ENCODE measurements at places on chromosomes 13 and 19.

- no peak for DNase-seq
Observed at GRCh38 chr19:38386971-38387549, 774 bp downstream of the GGN start.

DNA sequence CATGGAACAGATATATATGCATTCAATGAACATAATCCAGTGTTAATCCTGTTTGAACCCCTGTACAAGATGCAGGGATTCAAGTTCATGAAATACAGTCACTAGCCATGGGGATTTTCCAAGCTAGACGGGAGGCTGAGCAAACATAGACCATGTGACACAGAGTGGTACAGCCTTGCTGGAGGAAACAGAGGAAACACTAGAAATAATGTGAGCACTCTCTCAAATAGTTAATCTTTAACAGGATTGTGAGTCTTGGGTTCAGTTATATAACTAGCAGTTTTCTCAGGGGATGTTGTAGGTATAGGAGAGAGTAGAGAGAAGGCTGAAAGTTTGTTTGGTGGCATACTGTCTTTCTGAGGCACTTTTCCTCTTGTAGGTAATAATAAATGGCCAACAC lies 13.9 kb upstream of the LGALS16 start:
- no peak for DNase-seq

DNA sequence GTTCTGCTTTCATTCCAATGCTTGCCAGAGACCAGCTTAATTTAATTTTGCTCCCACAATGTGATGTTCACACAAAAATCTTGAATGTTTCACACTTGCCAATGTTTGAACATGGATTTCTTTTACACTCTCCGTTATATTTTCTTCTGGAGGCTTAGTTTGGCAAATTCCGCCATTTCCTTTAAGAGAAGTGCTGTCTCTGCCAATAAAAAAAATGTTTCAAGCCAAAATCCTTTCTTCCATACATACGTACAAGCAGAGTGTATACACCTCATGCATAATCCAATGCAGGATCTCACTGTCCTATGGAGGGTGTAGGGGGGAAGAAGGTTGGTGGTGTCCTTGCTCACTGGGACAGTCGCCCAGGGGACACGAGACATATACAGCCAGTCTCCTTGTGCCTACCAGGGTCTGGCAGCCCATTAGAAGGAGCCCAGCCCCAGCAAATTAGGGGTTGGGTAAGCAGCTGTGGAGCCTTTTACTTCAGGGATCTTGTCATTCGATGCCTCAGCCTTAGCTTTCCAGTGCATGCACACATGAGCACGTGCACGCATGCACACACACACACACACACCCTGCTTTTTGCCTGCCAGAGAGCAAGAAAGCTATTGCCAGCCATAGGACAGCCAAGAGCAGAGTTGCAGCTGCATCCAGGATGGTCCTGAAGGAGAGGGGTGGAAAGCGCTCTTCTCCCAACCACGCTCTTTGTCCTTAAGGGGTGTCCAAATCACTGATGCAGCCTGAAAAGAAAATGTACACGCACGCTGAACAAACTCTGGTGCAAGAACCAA lies 208.3 kb downstream of the FOXO1 start:
- no peak for DNase-seq

DNA sequence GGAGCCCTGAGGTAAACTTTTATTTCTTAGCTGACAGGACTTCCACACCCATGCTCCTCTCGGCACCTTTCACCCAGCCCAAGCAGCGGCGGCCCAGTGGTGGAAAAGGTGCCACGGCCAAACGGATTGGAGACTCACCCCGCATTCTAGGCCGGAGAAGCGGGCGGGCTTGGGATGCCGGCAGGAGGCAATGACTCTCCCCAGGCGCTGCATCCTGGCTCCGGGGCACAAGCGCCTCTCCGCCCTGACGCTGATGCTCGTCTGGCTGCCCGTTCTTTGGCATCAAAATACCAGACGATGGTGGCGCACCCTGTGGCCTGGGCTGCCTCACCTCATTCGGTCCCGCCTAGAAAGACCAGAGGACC lies 6.7 kb upstream of the ZNF606 start:
- no peak for DNase-seq

GRCh38 chr13:46468570-46469463 lies 81.8 kb upstream of the RUBCNL start:
- no peak for DNase-seq

GRCh38 chr13:26558987-26559386 lies 1.5 kb downstream of the WASF3 start:
- no peak for DNase-seq

GRCh38 chr13:33328701-33329100 lies 43.1 kb upstream of the STARD13 start:
- DNase-seq = no peak

GRCh38 chr13:23460309-23460708 lies 26.8 kb upstream of the SACS start:
- DNase-seq = no peak

DNA sequence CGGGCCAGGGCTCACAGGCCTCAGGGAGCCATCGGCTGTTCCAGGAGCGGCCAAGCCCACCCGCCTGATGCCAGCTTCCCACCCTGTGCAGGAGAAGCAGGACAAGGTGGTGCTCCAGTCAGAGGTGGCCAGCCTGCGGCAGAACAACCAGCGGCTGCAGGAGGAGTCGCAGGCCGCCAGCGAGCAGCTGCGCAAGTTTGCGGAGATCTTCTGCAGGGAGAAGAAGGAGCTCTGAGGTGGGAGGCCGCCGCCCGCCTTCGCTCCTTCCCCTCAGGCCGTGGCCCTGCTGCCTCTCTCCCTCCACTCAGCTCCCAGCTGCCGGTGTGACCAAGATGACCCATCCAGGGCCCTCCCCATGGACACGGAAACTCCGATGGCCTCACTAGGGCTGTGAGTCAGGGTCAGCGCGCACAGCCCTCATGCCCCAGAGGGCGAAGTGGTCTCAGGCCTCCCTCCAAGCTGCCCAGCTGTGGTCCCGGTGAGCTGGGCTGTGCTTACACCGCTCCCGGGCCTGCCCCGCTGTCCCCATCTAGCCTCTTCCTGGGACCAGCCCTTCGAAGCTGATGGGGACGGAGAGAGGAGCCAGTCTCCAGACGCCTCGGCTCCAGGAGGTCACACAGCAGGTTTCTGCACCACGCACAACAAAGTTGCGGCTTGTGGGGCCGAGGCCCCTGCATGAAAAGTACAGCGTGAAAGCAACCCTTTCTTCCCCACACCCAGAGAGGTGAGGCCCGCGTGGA lies 17.8 kb downstream of the DPF1 start:
- DNase-seq = no peak

DNA sequence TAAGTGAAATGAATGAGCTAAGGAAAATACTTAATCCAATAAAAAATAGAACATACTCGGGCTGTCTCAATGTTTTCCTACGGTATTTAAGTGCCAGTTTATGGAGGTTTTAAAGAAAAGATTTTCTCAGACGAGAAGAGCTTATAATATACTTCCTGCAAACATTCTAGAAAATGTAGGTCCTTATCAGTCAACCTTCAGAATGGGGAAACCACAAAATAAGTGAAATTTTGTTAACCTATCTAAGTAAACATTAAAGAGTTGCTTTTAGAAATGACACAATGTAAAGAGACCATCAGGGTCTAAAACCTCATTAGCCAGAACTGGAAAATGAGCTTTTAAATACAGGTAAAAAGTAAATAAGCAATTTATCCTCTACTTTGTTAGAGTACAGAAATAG lies 12.1 kb downstream of the MIR17HG start:
- DNase-seq = no peak

DNA sequence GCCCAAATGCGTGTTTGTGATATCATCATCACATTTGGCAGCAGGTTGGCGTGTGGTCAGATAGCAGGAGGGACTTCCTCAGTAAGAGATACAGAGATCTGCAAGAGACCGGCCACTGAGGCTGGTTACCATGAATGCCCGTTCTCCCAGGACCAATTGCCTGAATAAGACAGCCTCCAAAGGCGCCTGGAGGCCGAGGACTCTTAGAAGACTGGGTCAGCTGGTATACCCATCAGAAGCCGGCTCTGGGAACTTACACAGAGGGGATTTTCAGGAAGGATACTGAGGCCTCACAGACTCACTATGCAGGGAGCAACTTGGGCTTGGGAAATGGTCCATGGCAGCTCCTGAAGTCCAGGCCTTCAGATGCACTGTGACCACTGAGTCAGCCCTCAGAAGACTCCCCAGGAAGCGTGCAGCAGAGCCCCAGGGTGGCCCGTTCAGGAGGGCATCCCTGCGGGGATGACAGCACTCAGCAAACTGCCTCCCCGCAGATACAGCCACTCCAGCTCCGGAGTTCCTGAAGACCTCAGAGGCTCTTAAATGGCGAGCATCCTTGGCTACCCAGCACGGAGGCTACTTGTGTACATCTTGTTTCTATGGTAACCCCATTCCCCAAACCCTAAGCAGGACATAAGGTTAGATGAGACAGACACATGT lies 26.4 kb upstream of the VSTM2B start:
- no peak for DNase-seq

- no peak for DNase-seq
Observed at GRCh38 chr19:3006075-3006767, 22.9 kb downstream of the TLE2 start.

DNA sequence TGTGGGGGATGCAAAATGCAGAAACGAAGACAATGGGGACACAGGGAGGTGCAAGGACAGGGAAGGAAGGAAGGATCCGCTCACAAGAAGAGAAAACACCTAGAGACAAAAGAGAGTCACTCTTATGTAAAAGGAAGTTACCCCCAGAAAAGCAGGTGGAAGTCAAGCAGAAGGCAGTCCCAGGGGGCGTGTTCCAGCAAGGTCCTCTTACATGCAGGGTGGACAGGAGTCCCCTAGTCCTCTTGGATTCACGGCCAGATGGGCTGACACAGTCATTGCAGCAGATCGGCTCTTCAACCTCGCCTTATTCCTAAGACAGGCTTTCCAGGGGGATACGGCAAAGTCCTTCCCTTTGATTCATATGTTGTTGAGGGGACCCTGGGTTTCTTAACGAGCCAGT lies 83.9 kb upstream of the SPATA13 start:
- no peak for DNase-seq

DNA sequence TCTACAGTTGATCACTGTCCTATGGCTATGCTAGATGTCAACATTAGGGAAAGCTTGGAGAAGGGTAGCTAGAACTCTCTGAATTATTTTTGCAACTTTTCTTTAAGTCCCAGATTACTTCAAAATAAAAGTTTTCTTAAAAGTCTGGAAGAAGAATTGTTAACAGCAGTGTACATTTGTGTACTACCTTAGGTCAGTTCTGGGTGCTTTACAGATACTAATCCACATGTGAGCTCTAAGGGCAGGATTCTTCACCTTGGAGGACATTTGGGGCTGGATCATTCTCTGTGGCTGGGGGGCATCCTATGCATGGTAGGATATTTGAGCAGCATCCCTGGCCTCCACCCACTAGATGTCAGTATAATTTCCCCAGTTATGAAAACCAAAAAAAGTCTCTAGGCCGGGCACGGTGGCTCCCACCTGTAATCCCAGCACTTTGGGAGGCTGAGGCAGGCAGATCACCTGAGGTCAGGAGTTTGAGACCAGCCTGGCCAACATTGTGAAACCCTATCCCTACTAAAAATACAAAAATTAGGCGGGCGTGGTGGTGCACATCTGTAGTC lies 2.8 kb downstream of the BRME1 start:
- DNase-seq = no peak
